HepG2 (cell line): ENCODE measurements at places on chromosomes 2 and 18. TPM values are rescaled to one million over a fixed set of nuclear protein-coding genes. Genes with fewer than 3 reads are reported as not detected.

FNDC4 gene
- 7.4 and 9.0 TPM in 2 replicates for total RNA-seq

GRCh38 chr2:221649051-221649775, 77.1 kb upstream of the EPHA4 start:
- H3K27me3 ChIP-seq: no peaks in the 10 kb centered on the region

GRCh38 chr18:12656605-12656937, 1.3 kb downstream of the SPIRE1 start:
- H3K27ac ChIP-seq: peak overlapping the region; percentile 23
- H3K4me1 ChIP-seq: peaks cover 24% of the 10 kb centered on the region
- H3K4me3 ChIP-seq: peak overlapping the region; percentile 86
- H3K27me3 ChIP-seq: no peaks in the 10 kb centered on the region
- no peak for DNase-seq

- no peaks in the 10 kb centered on the region for H3K36me3 ChIP-seq
- no peak overlapping the region for H3K4me3 ChIP-seq
- no peaks in the 10 kb centered on the region for H3K4me1 ChIP-seq
- H3K27me3 ChIP-seq: no peaks in the 10 kb centered on the region
- DNase-seq: no peak
Observed at GRCh38 chr2:50624506-50624905, 407.4 kb downstream of the NRXN1 start.

- H3K27me3 ChIP-seq: no peaks in the 10 kb centered on the region
- peaks cover 24% of the 10 kb centered on the region for H3K4me1 ChIP-seq
- no peak overlapping the region for H3K27ac ChIP-seq
Observed at GRCh38 chr2:191917967-191918651, 71.2 kb upstream of the CAVIN2 start.

GRCh38 chr18:79422022-79422782, 26.5 kb downstream of the NFATC1 start:
- DNase-seq: no peak
- no peak overlapping the region for H3K27ac ChIP-seq

DNA sequence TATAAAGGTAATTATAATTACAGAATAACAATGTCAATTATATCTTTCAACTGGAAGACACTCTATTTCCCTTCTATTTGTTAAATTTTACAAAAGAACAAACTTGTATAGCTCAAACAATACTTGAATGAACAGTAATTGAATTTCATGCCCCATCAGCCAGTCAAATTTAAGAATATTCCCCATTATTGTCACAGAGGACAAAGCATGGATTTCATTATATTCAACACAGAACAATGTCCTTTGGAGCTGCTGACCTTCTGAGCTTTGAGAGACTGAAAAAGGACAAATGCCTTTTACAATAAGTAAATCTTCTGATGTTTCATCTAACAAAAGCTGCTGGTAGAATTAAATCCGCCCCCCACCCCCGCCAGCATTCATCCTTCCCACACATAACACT, 187.5 kb upstream of the MC4R start:
- H3K27ac ChIP-seq: no peak overlapping the region
- H3K4me1 ChIP-seq: no peaks in the 10 kb centered on the region
- no peaks in the 10 kb centered on the region for H3K27me3 ChIP-seq
